Stomach (tissue), 19 donors: ENCODE measurements at places on chromosomes 2 and 18. TPM values are rescaled to one million over a fixed set of nuclear protein-coding genes. Genes with fewer than 3 reads are reported as not detected.

GRCh38 chr2:111169268-111169667, 48.6 kb downstream of the BCL2L11 start:
- DNase-seq: no peak

DNA sequence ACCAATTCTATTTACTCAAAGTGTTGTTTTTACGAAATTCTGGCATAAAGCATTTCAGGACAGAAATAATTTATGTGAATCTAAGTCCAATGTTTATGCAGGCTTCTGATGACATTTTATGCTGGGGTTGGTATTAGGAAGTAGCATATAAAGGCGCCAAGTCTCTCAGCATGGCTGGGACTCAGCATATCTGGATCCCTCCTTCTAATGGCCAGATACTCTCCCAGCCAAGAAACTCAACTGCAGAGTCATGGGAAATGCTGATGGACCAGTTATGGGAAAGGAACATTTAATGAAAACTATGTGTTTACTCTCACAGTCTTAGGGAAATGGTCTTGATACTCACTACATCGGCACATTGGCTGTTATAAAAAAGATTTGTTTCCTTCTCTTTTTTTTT, 392.2 kb downstream of the ARHGAP15 start:
- no peak for DNase-seq

DNA sequence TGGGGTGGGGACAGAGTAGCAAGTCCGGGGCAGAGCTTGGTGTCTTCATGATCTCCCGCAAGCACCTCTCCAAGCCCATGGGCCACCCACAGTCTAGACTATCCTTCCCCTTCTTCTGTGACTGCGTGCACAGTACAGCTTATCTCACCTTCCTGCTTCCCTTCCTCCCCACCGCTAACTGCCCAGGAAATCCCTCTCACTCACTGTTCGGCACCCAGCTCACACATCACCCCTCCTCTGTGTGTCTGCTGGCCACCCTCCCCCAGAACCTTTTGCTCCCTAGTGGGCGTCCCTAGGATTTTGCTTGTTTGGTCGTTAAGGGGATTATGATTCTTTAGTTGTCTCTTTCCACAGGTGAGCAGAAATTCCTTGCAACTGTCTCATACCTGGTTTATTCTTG, 31.5 kb upstream of the SMAD7 start:
- no peak for DNase-seq

ORMDL1 gene
- total RNA-seq: 25.8 TPM

MAB21L4 gene
- not detected for total RNA-seq

DNA sequence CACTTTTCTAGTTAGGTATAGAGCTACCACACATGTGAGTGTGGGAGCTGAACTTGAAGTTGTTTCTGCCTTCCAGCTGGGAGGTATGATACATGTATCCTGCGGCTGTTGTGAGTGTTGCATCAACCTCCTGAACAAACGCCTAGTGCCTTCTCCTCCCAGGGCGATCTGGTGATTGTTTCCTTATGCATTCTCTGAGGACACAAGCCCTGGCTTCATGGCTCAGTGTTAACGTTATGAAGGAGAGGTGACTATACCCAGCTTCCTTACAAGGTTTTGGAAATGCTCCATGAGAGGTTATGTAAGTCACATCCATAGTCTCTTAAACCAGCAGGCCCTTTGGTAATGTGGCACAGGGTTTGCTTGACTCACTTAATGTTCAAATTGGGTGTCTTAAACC, 64.9 kb downstream of the SPRED2 start:
- peak; percentile 44 for DNase-seq

DNA sequence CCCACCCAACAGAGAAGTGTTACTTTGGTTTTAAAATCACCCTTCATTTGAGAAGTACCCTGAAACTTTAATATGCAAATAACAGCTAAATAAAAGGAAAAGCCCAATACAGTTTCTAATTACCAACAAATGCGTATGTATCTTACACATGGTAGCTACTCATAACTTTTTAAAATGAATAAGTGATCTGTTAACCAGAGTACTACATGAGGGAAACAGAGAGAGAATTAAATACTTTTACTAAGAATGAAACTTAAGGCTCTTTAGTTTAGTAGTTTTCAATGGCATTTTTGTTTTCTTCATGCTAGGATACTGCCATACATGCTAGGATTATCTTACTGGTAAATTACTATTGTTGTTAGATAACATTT, 39.1 kb upstream of the NABP1 start:
- no peak for DNase-seq

GRCh38 chr2:239290618-239291474, 110.0 kb downstream of the HDAC4 start:
- no peak for DNase-seq

DNA sequence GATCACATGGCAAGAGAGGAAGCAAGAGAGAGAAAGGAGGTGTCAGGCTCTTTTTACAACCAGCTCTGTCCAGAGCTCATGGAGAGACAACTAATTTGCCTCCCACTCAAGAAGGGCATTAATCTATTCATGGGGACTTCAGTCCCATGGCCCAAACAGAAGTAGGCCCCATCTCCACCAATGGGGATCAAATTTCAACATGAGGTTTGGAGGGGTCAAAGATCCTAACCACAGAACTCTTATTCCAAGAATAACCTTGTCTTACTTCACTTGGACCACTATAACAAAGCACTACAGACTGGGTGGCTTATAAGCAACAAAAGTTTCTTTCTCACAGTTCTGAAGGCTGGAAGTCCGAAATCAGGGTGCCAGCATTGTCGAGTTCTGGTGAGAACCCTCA, 31.8 kb downstream of the GRB14 start:
- DNase-seq: no peak

DNA sequence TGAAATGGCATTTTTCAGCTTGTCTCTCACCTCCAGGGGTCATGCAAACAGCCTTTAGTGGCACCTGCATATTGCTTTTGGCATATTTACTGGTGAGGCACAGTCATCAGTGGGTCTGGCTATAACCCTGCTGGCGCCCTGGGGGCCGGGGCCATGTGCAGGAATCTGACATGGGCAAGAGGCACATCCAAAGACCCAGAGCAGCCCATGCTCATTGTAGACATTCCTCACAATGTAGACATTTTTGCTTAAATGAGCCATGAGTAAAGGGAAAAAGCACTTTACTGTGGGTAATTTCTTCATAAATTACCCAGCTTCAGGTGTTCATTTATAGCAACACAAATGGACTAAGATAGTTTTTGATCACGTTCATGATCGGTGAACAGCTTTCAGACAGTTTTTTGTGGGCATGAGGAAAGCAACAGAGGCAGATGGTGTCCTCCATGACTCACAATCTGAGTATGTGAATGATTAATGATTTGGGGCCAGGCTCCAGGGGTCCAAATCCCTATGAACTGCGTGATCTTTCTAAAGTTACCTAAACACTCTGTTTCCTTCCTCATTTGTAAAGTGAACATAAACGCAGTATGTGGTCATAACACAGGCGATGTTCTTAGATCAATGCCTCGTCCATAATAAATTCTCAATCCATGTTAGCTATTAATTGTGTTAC, 85.8 kb downstream of the LIPG start:
- DNase-seq: no peak

- no peak for DNase-seq
Measured at GRCh38 chr2:38504169-38504568, 98.6 kb downstream of the HNRNPLL start.

- no peak for DNase-seq
Measured at GRCh38 chr18:69838620-69839411, 108.9 kb downstream of the CD226 start.

TUBA3D gene
- not detected for total RNA-seq

GRCh38 chr2:26801328-26801727, 15.5 kb downstream of the CENPA start:
- DNase-seq: no peak

DNA sequence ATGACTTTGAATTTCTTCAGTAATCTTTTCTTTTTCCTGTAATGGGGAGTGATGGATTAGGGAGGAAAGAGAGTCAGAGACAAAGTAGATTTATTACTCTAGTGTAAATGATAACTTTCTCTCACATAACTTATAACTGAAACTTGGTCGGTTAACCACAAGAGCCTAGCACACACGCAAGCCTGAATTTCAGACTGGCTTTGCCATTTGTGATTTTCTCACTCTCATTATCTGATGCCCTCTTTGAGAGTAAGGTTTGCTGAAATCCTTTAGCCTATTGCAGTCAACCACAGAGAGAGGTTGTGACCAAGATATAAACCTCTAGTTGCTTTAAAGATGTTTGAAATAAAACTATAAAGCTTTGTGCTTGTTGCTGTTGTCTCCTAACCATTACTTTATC, 117.9 kb upstream of the NETO1 start:
- DNase-seq: no peak

POU3F3 gene
- not detected for total RNA-seq

- DNase-seq: no peak
Measured at GRCh38 chr2:19857806-19858205, 44.0 kb downstream of the TTC32 start.

DNA sequence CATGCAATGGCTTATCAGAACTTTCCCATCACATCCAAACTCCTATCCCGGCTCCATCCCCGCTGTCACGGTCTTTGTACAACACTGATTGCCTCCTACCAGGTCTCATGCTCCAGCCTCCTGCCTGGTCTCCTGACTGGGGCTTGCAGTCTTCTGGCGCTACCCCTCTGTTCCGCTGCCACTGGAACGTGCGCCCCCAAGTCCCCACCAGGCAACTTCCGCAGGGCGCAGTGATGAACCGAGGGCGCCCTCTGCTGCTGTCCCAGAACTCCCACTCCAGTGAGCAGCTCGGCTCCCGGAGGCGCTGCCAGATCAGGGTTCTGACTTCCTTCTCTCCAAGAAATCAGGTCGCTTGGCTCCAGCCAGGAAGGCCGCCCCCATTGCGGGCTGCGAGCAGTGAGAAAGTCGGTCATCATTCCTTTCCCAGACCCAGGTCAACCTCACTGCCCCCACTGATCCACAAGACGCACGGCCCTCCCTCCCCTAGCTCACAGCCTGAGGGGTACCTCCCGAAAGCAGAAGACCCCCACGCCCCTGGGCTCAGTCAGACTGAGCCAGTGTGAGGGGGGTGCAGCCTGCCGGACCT, 43.9 kb upstream of the RAB11FIP5 start:
- DNase-seq: peak; percentile 70

DNA sequence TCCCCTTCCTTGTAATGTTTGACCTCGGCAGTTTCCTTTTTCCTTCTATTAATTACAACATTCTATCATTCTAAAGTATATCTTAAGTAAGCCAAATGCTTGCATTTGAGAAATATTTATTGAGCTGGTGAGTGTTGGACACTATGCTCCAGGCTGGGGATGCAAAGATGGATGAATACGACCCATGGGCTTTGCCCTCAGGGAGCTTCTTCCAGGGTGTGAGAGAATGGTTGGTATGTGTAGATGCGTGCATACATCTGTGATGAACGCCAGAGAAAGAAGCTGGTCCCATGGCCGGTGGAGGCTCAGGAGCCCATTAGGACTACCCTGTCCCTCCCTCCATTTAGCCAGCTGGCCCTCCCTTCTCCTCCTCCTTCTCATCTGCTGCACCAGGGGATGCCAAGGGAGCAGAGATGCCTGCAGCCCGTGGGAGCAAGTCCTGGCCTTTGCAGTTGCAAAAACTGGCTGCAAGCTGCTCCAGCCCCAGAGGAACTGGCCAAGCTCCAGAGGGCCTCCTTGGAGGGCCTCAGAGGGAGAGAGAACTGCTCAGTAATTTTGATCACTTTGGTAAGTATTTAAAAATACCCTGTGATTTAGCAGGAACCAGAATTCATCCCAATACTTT, 65.7 kb upstream of the FOSL2 start:
- DNase-seq: no peak

DNA sequence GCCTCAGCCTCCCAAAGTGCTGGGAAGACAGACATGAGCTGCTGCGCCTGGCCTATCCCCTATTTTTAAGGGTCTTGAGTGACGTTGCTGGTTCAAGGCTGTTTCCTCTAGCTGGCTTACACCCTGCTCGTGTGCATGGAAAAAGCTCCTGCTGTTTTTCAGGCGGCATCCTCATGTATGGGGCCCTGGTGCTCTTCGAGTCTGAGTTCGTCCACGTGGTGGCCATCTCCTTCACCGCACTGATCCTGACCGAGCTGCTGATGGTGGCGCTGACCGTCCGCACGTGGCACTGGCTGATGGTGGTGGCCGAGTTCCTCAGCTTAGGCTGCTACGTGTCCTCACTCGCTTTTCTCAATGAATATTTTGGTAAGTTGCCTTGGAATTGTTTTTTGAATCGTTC, 22.0 kb upstream of the NFATC1 start:
- no peak for DNase-seq

SDC1 gene
- 21.0 TPM for total RNA-seq

DNA sequence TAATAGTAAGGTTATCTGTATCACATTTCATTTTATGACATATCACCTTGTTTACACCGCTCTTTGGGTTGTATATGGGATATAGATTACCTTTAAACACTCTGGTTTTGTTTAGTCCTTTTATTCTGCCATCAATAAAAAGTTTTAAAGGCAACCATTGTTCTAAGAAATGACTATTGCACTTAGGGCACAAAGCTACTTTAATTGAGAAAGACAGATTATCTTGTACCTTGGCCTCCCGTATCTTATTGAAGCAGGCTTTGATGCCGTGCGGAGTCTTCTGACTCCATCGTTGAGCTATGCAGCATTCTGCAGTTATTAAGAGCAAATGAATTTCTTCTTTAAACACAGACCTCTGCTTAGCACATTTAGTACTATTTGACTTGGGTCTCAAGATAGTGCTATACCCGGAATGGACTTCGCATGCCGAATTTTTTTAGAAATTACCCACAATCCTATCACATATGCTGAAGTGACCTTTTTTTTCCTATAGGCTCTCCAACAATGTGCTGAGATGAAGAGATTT, 16.7 kb downstream of the PKDCC start:
- no peak for DNase-seq

- no peak for DNase-seq
Measured at GRCh38 chr18:23181547-23181946, 46.3 kb downstream of the CABLES1 start.

GRCh38 chr2:11160731-11161455, 5.6 kb downstream of the SLC66A3 start:
- DNase-seq: no peak

DNA sequence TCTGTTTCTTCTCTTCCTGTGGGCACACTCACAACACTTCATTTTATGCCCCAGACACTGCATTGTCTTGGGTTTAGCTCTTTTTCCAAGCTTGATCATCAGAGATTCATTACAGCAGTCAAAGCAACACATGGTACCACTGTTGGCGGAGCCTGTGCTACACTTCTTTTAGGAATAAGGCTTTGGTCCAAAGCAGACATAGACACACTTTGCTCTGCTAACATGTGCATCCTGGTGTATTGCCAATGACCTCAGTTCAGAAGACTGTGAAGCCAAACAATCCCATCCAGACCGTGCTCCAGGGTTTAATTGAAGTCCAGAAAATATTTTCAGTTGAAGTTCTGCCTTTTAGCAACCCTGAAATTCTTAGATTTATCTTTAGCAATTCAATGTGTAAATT, 354.6 kb upstream of the RAB12 start:
- DNase-seq: no peak
